Stimulated activated CD8-positive, alpha-beta memory T cell treated with anti-CD3 and anti-CD28 coated beads, Interleukin-7, amount 100 ng/mL, for 1 hour (primary cell): ENCODE measurements at places on chromosomes 5 and 9.

- DNase-seq, result no peak
Observed at GRCh38 chr9:105515811-105516413, 42.0 kb upstream of the FKTN start.

- no peak for DNase-seq
Observed at GRCh38 chr5:131268758-131269370, 5.0 kb downstream of the CDC42SE2 start.

- DNase-seq, result no peak
Observed at GRCh38 chr5:27336817-27337216, 298.4 kb upstream of the CDH9 start.

DNA sequence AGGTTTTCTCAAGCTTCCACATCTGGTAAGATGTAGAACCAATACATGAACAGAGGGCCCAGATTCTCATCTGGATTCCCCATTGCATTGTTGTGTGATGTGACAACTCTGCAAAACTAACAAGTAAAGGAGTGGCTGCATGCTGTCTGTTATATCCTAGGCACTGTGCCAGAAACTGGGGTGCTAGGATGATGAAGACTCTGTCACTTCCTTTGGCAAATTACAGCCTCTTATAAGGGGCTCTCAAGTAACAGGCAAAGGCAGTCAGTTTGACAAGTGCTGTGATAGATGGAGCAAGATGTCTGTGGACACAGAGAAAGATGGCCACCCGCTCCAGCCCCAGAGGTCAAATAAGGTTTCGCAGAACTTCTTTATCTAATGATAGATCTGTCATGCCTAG lies 115.7 kb downstream of the PAPPA start:
- DNase-seq, result no peak

- no peak for DNase-seq
Observed at GRCh38 chr5:150448952-150449516, 505 bp downstream of the RPS14 start.

GRCh38 chr5:109994135-109994534 lies 304.4 kb downstream of the MAN2A1 start:
- DNase-seq, result no peak

GRCh38 chr5:30551618-30552017 lies 641.9 kb upstream of the CDH6 start:
- no peak for DNase-seq

DNA sequence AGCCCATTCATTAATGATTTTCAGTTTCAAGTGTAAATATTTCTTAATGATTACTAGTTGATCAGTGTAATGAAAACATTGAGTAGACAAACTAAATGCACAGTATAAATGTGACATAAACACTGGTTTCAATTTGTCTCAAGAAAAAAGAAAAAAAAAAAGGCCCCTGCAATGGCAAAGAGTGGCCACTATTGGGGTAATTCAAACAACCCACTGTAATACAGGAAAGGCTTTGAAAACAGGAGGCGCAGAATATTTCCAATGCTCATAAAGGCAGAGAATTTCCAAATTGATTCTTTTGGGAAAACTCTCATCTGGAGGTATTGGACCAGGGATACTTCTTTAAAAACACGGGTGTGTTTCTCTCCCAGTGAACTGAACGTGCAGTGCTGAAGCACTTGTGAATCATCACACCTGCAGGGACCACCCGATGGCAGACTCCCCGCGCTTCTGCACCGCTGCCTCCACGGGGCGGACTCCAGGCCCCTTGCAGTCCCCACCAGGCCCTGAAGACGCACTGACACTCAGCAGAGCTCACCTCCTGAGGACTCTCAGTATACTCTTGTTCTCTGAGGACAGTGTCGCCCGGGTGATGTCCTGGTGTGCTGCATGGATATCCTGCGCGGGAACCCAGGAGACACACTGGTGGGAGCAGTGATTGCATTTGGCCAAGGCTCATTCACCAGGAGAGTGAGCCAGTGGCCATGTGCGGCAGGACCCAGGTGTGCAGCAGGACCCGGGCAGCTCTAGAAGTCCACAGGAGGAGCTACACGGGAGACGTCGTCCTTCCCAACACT lies 227.6 kb upstream of the IRX4 start:
- DNase-seq, result no peak

DNA sequence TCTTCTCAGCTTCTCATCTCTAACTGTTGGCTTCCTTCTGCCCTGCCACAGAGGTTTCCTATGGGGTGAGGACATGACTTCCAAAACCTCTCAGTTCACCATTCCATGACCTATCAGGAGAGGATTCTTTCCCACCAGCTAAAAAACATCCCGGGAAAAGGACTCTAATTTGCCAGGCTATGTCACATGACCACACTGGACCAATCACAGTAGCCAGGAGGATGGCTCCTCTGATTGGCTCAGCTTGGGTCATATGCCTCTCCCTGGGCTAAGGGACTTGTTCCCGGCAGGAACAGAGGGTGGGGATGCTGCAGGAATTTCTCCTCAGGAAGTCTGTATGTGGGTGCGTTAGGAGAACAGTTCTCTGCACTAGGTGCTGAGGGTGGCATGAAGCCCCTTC lies 40.3 kb upstream of the XPA start:
- no peak for DNase-seq

DNA sequence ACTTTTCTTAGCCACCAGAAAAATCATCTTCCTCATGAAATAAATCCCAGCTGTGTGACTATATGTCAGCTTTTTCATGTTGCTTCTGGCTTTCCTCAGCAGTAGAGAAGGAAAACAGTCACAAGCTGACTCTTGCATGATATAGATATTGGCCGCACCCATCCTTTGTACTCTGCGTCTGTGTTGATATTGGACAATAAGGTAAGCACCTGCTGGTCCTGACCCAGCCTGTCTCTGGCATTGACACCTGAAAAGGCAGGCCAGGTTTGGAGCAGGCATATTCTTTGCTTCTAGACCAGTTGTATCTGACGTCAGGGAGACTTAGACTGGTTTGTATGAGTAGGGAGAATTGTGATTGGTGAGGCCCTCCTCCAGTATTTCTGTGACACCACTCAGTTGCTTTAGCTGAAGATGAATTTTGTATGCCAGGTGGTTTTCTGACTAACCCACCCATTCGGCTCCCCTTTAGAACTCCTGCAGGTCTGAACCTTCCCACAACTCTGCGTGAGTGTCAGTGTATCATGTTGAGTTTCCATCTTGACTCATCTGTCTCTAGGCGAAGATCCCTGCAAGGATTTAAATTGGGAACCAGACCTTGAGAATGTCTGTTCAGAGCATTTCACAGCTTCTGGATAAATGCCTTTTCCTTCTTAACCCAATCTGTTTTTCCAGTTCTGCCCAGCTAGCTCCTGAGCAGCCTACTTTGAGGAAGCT lies 151.2 kb upstream of the RUSC2 start:
- no peak for DNase-seq

- DNase-seq, result no peak
Observed at GRCh38 chr5:53331463-53331862, 149.0 kb upstream of the FST start.

DNA sequence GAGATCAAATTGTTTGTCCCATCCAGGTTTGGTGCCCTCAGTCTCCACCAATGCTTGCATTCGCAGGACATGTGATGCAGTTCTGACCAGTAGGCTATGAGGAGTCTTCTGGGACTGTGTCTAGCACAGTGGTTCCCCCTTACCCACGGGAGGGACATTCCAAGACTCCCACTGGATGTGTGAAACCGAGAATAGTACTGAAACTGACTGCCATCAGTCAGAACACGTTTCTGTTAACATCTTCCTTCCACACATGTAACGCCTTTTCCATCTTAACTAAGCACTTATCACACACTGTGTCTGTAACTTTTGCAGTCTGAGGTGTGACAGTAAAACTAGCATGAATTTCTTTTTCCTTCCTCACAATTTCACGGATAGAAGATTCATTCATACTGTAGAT lies 74.7 kb downstream of the PTTG1 start:
- DNase-seq, result no peak

- no peak for DNase-seq
Observed at GRCh38 chr5:18314192-18314778, 680.0 kb downstream of the TAF11L14 start.

DNA sequence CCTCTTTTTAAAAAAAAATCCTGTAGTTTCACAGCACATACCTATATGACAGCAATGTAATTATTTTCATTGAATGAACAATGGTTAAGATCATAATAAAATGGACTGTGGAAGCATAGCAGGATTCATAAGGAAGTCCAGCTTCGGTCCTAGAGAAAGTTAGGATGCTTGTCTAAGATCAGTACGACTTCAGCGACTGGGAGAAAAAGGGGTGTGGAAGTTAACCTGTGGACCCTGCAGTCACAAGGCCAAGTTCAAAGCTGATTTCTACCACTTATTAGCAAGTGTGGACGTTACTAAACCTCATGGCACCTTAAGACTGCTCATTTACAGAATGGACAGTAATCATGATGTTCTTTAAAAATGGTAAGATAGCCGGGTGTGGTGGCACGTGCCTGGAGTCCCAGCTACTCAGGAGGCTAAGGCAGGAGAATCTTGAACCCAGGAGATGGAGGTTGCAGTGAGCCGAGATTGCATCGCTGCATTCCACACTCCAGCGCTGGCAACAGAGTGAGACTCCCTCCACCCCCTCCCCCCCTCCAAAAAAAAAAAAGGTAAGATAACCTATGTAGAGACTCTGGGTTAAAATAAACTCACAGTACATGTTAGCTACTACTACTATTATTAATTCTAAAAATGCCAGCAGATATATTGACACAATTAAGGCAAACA lies 71.6 kb upstream of the PCA3 start:
- no peak for DNase-seq

- DNase-seq, result no peak
Observed at GRCh38 chr9:5375091-5375490, 35.4 kb upstream of the RLN1 start.

GRCh38 chr9:136899196-136899595 lies 12.9 kb downstream of the TRAF2 start:
- DNase-seq, result no peak

GRCh38 chr5:16713386-16713928 lies 96.7 kb upstream of the RETREG1 start:
- DNase-seq, result no peak

DNA sequence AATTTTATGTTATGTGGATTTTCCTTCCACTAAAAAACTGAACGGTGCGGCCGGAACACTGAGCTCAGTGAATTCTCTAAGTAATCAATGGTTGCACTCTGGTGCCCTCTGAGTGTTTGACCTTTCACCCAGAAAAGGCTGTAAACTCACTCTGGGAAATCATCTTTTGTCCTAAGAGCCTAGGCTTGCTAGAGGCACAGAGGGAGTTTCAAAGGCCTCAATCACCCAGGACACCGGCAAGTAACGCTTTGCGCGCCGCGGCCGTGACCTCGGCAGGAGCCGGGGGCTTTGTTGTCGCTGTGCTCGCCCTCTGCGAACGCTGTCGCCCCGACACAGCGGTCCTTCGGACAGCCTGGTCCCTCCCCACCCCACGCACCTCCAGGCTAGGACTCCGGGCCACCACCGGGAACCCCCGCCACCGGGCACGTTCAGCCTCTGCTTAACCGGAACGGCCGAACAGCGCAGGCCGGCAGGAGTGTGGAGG lies 703 bp downstream of the ISCA1 start:
- no peak for DNase-seq

GRCh38 chr5:115758356-115758755 lies 58.1 kb downstream of the CDO1 start:
- no peak for DNase-seq

GRCh38 chr9:81002242-81002641 lies 687.1 kb downstream of the TLE1 start:
- no peak for DNase-seq

GRCh38 chr5:71893451-71893850 lies 174.4 kb downstream of the CARTPT start:
- no peak for DNase-seq

- no peak for DNase-seq
Observed at GRCh38 chr5:127757576-127757975, 54.4 kb downstream of the CCDC192 start.

DNA sequence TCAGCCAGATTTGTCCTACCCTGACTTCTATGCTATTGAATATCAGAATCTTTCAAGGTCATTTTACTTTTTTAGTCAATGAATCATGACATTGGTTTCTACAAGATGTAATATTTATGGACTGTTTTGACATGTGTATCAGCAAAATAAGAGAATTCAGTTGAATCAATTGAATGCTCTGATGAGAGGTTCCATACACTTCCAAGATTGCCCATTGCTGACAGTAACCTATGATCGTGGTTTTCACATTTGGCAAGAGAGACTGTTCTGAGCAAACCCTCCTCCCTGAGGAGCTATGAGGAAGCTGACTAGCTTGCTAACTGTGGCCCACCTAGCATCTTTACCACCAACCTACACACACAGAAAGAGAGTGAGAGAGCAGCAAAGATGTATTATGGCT lies 56.7 kb upstream of the FST start:
- DNase-seq, result no peak

DNA sequence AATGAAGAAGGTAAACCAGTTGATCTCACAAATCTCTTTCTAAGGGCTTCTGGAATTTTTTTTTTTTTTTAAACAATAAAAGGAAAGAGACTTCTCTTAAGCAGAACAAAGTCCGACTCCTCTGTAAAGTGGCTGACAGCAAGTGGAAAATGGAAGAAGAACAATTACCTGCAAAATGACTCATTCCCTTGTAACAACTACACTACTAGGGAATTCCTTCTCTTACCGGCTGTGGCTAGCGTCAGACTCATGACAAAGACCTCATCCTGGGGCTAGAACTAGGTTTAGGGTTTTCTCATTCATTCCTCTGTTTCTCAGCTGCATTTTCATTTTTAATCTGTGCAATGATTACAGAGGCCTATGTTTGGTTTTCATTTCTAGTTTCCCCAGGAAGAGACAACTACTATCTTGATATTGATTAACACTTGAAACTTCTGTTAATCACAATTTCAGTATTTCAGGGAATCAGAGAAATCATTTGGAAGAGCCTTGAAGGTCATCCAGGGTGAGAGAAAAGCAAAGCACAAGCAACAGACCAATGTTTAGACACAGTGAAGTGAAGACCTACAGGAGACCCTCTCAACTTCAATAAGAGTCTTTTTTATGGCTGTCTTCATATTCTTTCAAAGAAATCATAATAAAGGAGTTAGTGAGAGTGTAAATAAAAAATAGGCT lies 437.9 kb downstream of the RAB3C start:
- no peak for DNase-seq

DNA sequence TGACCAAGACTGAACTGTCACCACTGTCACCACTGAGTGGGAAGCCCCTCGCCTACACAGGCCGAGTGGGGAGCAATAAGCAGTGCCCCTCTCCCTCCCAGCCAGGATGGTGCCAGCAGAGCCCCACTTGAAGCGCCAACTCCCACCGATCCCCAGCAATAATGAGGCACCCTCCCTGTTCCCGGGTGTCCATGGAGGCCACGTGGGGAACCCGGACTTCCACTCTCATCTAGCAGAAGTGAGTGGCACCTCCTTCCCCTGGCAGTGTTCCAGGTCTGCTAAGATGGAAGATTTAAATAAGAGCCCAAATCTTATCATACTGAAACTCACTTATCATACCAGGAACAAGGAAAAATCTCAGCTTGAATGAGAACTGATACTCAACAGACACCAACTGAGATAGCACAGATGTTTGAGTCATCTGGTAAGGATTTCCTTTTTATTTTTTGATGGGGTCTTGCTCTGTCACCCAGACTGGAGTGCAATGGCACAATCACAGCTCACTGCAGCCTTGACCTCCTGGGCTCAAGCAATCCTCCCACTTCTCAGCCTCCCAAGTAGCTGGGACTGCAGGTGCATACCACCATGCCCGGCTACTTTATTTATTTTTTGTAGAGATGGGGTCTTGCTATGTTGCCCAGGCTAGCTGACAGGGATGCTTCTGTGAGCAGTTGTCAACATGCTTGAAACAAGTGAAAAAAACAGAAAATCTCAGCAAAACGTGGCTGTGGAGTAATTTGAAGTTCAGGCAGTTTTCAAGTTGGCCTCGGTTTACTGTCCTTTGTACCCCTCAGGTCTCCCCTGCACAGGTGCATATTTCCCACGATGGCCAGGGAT lies 29.6 kb upstream of the ASS1 start:
- no peak for DNase-seq
